ENCODE measurements at places on chromosomes 2 and 18.

DNA sequence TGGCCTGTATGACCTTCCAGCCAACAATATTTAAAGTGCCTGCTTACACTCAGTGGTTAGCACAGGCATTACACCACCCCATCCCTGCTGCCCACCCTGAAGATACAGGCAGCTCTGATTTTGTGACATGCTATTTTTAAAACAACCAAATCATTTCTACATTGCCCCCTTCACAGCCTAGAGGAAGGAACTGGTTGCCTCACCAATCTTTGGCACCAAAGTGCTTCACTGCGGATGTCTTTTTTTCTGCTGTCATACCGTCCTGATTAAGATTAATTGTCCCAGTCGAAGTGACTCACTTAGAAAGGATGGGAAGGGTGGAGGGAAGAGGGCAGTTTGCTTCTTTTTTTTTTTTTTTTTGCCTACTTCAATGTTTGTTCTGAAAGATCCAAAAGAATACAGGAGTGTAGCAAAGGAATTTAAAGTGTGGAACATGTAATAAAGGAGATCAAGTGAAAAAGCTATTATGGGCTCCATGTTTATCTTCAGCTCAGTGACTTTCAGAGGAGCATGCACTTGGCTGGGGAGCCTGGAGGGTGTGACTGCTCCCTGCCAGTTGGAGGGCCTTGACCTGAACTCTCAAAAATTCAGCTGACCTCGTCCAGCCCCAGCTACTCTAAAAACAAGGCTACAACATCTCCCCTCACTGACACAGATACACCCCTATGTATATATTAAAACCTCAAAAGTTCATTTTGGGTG lies 501.1 kb upstream of the TNP1 start:
- DNase-seq = no peak

DNA sequence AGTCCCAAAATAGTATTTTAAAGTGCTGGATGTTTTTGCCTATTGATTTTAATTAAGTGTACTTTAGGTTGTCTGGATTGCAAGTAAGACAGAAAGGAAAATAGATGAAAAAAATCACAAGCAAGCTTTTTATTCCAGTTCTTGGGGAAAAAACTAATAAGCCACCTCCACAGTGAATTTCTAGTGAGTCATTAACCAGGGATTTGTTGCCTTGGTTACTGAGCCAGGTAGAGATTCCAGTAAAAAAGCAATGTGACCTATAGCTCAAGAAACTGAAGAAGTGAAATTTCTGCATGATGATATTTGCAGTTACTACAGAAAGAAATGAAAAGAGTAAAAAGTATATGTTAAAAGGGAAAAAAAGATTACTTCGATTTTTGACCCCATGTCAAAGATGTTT lies 160.6 kb downstream of the METTL4 start:
- no peak for DNase-seq

GRCh38 chr18:29164020-29164706 lies 987.2 kb upstream of the CDH2 start:
- DNase-seq = no peak

DNA sequence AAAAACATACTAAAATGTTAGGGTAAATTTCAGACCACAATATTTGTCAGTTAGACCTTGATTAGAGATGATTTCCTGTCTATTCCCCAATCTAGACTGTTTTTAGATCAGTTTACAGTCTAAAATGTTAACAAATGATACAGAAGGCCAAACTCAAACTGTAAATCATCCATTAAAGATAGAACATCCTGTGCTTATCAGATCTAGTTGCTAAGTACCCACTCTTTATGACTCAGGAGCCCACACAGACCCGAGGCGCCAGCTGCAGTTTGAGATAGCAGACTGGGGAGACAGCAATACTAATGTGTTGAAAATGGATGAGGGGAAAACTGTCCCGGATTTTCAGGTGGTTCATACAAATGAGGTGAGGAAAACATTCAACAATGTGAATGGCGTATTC lies 113.3 kb downstream of the SCG2 start:
- DNase-seq = no peak

GRCh38 chr2:30139131-30139870 lies 7.5 kb upstream of the YPEL5 start:
- DNase-seq = peak; percentile 43
